ENCODE measurements at places on chromosomes 5 and 9.

- DNase-seq = no peak
Measured at GRCh38 chr5:8434501-8434900, 565.6 kb downstream of the MTRR start.

DNA sequence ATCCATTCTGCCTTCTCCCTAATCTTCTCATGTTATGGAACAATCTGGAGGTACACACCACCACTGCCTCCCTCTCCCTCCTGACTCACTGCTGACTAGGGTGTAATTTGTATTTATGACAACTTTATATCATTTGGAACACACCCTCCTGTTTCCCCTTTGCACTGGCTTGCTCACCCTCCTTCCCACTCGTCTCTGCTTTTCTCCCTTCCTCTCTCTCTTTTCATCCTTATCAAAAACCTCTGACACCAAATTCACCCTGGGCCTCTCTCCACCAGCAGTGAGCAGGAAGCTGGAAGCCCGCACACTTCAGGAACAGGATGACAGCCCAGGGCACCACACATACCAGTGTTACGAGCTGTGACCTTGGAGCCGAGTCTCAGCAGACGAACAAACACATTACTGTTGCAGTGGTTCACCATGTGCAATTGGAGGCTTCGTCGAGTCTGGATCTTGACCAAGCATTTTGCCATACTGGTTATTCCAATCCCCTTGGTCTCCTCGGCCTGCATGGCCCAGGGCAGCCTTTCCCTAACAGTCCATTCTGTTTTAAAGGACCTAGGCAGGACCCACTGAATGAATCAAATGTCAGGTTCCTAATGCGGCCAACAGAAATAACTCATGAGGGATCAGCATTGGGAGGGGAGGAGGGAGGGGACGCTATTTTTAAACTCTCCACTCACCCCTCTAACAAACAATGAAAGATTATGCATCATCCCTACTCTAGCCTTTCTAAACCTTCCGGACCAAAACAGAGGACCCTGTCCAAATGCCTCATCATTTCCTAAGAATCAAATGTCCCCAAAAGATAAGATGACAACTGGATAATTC lies 203.9 kb upstream of the RASEF start:
- DNase-seq = no peak

DNA sequence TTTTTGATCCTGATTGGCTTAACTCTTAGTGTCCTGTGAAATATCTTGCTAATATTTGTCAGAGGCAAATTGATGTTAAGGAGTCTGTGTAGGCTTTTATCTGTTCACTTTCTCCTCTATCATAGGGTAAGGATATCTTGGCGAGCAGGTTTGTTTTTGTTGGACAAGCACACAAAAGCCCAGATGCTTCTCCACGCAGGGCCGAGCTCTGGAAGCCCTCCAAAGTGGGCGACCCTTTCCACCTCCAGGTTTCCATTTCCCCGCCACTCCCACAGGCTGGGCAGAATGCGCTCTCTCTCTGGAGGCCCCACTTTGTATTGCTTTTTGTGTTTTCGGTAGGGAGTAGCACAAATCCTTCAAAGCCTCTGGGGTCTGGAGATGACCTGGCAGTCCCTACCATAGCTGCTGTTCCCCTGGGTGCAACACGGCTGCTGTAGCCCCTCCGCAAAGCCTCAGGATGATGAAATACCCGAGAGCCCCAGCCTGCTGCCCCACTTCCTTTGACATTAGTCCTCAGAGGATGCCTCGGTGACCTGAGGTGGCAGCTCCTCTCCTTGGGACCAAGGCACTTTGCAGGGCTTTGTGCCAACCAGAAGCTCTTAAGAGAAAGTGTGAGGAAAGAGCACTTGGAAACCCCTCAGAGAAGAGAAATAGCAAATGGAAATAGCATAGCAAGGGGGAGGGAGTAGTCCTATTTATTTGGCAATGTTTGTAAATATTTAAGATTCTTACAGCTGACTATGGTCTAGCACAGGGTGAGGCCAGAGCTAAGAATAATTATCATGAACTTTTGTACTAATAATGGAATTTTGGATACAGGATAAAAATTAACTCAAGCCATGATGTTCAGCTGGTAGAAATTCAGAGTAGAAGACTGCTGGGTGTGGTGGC lies 122.8 kb downstream of the ARHGEF28 start:
- DNase-seq = no peak

- DNase-seq = no peak
Measured at GRCh38 chr5:45508135-45508534, 188.0 kb downstream of the HCN1 start.

- no peak for DNase-seq
Measured at GRCh38 chr5:78505860-78506259, 142.7 kb downstream of the LHFPL2 start.

DNA sequence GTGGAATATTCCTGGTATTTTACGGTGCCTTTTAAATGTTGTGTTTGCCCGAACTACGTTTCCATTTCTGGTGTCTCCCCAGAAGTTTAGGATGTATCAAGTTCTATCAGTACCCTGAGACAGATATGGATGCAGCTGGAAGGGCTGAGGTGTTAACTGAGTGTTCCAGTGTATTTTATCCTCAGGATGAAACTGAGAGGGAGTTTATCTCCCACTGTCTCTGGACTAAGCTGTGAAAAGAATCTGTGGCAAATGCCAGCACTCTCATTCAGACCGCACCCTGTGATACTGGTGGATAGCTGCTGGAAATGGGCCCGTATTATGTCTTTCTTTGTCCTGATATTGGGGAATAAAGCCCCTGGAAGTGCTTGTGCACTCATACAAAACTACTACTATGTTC lies 887.2 kb upstream of the TYRP1 start:
- DNase-seq = no peak

DNA sequence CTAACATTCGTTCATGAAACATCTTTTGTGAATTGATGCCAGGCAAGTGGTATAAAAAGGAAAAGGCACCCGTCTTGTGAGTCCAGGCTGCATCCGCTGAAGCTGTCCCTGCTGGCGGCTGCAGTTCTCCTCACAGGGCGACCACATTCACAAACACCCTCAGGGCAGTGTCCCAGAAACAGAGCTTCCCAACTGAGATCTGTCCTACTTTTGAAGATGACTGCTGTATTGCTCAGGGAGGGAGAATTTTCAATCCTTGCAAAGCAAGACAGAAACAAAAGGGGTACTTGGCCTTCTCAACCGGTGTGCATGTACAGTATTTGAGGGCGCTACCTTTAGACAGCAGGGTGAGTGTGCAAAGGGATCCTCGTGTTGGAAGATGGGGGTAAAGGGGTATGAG lies 316.1 kb downstream of the GADD45G start:
- DNase-seq = no peak

- DNase-seq = no peak
Measured at GRCh38 chr9:89428901-89429890, 68.7 kb downstream of the SEMA4D start.

DNA sequence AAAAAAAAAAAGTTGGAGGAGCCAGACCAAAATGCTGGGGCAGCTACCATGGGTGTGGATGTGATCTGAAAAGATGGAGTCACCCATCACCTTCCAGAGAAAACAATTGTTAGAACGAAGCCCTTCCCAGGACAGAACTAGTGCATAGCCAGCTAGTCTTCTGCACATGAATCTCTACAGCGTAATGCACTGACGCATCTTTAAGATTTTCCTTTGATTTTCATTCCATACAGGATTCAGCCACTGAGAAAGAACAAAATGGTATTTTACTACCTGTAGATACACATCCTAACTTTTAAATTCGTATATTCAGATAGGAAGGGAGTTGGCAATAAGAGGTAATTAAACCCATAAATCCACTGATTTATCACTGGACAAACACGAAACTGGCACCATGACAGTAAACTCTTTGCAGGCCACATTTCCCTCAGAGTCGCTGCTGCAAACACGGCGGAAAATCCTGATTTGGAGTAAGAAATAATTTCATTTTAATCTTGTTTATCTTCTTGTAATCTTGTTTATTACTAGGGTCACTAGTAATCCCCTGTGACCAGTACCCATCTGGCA lies 206.6 kb downstream of the SPOCK1 start:
- DNase-seq = no peak

GRCh38 chr9:93702261-93702660 lies 125.9 kb downstream of the PHF2 start:
- no peak for DNase-seq

DNA sequence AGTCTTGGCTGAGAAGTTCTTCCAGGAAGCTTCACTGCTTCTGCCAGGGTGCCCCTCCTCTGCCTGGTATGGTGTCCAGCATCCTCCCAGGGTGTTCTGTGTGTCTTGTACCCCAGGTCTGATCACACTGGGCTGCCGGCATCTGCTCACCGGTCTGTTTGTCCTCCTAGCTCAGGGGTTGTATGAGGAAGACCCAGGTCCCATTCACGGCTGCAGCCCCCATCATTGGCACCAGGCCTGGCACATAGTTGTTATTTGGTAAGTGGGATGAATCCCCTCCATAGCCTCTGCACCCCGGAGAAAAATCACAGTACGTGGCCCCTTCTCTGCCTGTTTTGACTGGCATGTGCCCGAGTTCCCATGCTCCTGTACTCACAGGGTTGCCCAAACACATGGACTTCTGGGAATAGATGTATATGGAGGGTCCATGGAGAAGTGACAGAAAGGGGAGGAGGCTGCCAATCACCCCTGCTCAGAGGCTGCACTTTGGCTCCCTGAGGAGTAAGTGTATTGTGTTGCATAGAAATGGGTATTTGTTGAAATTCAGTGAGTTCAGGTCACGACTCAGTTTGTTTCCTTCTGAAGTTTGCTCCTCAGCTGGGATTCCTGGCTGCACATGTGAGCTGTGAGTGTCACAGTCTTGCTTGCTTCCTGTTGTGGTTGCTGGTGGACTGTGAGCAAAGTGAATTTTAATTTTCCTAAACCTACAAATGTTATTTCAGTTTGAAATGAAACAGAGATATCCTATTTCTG lies 96.2 kb downstream of the HSPA4 start:
- no peak for DNase-seq

GRCh38 chr5:9947944-9948343 lies 301.7 kb downstream of the ATPSCKMT start:
- DNase-seq = no peak

DNA sequence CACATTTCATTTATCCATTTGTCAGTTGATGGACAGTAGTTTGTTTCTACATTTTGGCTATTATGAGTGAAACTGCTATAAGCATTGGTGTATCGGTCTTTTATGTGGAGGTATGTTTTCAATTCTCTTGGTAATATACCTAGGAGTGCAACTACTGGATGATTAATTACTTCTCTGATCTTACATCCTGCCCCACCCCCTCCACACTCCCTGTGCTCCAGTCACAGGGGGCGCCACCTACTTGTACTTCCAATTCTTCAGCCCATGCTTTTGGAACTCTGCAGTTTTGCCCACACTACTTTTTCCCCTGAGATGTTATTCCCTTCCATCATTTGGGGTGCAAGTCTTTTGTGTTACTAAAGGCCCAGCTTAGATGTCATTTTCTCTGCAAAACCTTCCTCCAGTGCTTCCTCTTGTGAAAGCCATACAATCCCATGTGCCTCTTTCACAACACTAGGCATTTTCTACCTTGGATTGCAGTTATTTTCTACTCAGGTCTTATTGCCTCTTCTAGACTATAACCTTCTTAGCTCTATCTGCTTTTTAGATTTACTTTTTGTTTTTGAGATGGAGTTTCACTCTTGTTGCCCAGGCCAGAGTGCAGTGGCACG lies 42.1 kb downstream of the SEC61B start:
- no peak for DNase-seq

GRCh38 chr9:136020206-136020605 lies 59.0 kb upstream of the UBAC1 start:
- DNase-seq = no peak

DNA sequence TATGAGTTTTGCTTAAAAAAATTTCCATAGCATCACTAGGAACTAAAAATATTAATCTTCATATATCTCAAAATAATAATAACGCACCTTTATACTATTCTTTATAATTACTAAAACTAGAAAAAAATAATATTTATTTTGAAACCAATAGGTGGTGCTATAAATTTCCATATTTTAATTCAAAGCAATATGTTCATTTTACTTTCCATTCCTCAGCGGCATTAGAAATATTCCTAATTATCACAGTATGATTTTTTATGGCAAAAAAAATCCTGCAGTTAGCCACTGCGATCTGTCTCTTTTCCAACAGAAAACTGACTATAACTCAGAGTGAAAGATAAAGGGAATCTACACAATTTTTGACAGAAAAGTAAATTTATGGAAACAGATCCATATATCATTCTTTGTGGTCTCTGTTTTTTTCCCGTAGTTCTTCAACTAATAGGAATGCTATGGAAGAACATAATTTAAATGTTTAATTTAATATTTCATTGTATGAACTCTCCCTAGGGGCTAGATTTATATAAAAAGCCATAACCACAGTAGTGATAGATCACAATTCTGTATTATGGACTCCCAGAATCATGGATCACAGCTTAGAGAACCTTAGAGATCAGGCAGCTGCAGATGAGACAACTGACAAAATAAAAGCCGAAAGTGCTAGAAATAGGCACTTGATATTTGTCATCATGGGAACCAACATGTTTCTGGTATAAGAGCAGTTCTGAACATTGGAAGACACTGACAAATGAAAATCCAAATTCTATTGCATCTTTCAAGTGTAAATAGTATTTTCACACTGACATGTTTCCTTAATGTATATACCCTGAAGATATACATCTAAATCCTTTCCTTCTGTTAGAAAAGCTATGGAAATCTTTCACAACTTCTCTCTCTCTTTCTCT lies 167.7 kb upstream of the MPDZ start:
- DNase-seq = no peak

DNA sequence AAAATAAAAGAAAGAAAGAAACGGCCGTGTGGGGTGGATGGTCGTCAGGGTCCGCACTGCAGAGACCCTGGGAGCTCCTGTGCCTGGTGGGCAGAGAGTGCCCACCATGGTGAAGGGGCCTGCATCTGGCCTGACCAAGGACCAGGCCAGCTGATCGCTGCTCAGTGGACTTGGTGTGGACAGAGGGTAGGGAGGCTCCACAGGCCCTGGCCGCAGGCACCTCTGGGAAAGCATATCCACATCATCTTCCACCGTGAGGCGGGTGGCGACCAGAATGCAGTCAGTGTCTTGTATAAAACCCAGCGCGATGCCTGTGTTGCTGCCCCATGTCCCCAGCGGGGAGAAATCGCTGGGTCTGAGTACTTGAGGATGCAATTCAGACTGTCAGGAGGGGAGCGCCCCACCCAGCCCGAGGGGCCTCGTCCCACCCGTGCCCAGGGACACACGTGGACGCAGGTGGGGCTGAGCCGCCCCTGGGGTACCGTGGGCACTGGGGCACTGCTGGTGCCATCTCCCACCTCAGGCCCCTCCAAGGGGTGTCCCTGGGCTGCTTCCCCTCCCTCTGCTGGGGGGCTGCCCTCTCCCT lies 27.8 kb upstream of the SLC6A19 start:
- no peak for DNase-seq

GRCh38 chr9:123044586-123044985 lies 11.1 kb downstream of the GPR21 start:
- no peak for DNase-seq
